ENCODE measurements at places on chromosomes 7 and 10.

DNA sequence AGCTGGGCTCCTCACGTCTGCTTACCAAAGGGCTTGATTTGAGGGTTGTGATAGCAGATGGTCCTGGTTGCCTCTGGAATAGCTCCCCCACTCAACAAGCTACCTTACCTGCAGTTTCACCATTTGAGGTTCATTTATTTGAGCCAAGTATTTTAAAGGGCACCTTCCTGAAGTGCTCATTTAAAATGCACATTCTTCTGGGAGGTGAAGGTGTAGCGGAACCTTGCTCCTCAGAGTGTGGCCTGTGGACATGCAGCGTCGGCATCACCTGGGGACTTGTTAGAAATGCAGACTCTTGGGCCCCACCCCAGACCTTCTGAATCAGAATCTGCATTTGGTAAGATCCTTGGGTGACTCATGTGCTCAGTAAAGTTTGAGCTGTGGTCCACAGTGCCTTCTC lies 2.3 kb downstream of the CDH23 start:
- DNase-seq: no peak

GRCh38 chr7:15330943-15331342 lies 230.9 kb downstream of the AGMO start:
- DNase-seq: no peak

GRCh38 chr7:3109311-3109915 lies 65.7 kb upstream of the CARD11 start:
- no peak for DNase-seq

DNA sequence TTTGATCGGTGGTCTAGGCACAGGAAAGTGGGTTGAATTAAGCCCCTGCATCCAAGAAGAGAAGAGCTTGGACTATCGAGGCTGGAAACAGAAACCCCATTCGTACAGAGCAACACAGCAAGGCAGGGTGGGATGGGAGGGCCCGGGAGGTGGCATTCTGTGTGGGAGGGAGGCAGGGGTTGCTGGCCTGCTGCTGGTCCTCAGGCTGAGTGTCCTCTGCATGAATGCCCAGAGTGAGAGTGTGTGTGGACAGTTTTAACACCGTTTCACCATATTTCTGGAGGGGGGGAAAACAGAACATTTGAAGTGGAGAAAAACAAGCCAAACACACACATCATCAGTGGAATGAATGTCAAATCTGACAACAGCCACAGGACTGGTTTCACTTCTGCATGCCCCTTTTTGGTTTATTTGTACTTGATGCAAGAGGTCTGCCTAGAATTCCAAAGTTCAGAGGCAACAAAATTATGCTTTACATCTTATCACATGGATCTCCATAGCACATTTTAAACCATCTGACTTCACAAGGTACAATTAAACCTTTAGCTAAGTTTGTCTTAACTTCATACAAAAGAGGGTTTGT lies 11.1 kb upstream of the ENO4 start:
- DNase-seq: no peak

- DNase-seq: no peak
Measured at GRCh38 chr7:122307228-122307621, 2.7 kb upstream of the FEZF1 start.

DNA sequence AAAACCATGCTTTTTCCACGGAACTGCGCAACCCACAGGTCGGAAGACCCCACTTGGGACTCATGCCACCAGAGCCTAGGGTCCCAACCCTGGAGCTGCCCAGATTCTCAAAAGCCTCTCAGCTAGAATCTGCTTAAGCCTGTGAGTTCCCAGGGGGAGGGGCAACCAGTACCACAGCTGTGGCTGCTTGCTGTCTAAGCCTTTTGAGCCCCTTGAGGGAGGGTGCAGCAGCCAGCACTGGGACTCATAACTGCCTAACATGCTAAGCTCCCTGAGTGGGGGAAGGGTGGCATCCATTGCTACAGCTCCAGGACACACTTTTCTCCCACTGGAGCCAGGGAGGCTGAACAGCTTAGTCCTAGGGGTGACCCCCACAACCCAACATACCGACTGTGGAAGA lies 485.6 kb upstream of the GRM3 start:
- DNase-seq: no peak

DNA sequence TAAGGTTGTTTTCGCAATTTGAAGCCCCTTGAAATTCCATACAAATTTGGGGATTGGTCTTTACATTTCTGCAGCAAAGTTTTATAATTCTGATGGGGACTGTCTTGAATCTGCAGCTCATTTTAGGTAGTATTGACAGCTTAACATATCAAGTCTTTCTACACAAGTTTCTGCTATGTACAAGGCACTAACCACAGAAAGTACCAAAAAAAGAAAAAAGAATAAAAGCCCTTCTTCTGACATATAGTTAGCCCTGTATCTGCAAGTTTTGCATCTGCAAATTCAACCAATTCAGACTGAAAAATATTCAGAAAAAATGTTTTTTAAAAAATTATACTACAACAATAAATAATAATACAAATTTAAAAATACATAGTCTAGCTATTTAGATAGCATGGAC lies 15.3 kb downstream of the POT1 start:
- DNase-seq: no peak

- no peak for DNase-seq
Measured at GRCh38 chr10:48357631-48358030, 51.2 kb downstream of the MAPK8 start.

Measured in A172 (cell line).